ENCODE measurements at places on chromosomes 6 and 20.

DNA sequence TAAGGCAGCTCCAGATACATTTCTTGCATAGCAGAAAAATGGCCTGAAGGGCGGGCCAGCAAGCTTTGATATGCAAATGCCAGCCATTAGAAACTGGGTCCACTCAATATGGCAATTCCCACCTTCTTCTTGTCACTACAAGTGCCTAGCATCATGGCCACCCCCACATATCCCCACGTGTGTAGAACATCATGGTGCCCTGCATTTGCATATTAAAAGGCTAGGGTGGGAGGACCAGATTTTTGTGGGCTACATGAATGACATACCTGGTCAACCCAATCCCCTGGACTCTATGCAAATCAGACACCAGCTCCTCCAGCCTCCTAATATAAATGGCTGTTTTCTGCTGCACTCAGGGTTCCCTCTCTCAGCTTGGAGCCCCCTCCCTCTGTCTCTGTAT, 31.7 kb downstream of the PLN start:
- DNase-seq: no peak

- DNase-seq: no peak
These were observed 26.1 kb upstream of the DSP start for GRCh38 chr6:7515363-7515762.

- DNase-seq: no peak
These were observed 30.6 kb downstream of the ADGRF4 start for GRCh38 chr6:47729019-47729418.

DNA sequence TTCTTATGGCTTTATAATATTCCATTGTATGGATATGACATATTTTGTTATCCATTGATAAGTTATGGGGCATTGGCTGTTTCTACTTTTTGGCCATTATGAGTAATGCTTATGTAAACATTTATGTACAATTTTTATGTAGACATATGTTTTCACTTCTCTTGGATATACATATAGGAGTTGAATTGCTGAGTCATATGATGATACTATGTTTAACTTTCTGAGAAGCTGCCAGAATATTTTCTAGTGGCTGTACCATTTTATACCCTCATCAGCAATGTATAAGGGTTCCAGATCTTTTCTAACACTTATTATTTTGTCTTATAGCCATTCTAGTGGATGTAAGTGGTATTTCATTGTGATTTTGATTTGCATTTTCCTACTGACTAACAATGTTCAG, 23.1 kb downstream of the OTOR start:
- no peak for DNase-seq

DNA sequence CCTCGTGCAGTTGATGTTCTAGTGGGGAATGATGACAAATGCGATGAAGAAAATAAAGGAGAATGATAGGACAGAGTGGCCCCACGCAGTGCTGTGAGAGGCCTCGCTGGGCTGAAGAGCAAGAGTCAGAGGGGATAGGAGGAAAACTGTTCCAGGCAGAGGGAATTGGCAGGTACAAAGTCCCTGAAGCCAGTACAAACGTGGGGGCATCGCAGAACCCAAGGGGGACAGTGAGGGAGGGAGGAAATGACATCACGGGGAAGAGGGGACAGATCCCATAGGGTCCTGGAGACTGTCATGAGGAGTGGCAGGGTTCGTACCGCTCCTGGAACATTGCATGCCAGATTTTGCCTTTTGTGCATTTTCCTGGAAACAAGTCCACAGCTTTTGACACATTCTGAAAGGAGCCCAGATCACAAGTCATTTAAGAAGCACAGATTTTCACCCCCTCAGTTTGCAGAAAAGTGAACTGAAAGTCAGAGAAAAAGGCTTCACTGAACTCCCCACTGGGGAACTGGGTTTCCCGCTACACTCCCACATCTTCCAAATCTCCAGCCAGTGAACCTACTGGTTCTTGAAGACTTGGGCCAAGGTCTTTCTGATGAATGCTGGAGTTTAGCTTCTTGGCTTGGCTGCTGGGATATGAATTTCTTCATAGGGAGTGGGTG, 77.0 kb downstream of the SULF2 start:
- no peak for DNase-seq

GRCh38 chr20:36644706-36645095, 1.3 kb downstream of the SLA2 start:
- DNase-seq: no peak

- no peak for DNase-seq
These were observed 2.4 kb downstream of the KIF13A start for GRCh38 chr6:17984812-17985670.

DNA sequence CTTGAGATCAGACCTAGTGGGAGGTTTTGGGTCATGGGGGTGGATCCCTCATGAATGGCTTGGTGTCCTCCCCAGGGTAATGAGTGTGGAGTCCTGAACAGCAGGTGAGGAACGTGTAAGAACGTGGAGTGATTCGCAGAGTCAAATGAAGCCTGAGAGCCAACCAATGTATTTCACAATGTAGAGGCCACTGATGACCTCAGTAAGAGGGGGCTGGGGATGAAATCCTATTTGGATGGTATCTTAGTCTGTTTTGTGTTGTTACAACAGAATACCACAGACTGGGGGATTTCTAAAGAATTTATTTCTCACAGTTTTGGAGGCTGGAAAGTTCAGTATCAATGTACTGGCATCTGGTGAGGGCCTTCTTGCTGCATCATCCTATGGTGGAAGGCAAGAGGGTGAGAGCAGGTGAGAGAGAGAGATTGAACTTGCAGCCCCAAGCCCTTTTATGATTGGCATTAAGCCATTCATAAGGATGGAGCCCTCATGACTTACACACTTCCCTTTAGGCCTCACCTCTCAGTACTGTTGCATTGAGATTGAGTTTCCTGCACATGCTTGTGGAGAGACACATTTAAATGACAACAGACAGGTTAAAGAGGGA, 47.3 kb upstream of the HIVEP1 start:
- no peak for DNase-seq

GRCh38 chr20:60502881-60503280, 544.7 kb downstream of the CDH26 start:
- no peak for DNase-seq

DNA sequence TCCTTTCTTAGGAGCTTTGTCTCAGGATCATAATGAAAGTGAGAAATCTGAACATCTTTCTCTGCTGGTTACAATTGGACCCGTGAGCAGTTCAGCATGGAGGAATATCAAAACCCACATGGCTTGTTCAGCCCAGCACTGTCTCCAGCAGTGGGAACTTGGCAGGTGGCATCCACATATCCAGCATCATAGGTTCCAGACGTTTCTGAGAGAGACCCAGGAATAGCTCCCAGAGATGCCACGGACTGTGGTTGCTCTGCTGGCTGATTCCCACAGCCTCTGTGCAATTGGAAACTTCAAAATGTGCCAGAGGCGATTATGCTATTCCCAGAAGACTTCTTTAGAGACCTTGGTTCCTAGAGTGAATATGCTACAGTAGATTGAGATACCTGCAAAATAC, 76.4 kb downstream of the PHACTR2 start:
- DNase-seq: no peak

DNA sequence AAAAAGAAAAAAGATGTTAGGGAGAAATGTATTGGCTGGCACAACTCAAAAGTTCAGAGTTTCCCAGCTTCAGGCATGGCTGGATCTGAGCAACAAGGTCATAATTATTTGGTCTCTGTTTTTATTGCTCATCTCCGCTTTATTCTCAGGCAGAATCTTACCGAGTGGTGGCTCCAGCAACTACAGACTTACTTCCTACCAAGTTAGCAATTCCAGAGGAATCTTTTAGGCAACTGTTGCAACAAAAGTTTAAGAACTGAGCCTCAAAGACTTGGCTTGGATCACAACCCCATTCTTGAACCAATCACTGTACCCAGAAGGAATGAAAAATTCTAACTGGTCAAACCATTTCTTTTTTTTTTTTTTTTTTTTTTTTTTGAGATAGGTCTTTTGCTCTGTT, 35.5 kb upstream of the NCOA3 start:
- no peak for DNase-seq

DNA sequence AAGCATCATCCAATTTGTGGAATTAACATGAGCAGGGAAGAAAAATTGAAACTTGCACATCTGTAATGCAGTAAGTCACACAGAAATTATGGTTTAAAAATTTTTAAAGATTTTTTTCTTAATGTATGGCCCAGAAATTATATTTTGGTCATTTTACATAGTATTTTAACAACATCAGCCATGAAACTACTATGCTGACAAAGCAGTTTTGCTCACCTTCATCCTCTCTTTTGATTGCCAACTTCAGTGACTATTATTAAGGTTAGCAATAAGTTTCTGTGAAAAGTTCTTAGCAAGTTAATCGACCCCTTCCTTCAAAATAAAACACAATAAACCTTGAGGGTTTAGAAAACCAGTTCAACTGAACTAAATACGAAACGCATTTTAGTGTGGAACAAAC, 1347.0 kb downstream of the EPHA7 start:
- no peak for DNase-seq

DNA sequence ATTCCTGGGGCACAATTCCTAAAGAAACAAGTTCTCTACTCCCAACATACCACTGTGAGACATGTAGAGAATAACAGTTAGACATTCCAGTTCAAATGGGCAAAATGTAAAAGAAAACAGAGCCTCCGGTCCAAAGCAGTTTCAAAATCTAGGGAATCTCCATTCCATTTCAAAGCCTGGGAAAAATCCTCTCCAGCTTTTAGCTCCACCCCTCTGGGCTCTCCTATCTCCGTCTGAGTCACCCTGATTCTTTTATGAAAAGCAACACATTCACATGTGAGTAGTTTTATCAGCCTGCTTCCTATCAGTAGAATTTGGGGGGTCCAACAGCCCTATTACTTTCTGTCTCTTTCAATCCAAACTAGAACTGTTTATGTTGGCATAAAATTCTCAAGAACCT, 3.7 kb downstream of the CSNK2A1 start:
- no peak for DNase-seq

GRCh38 chr6:20741490-20741889, 207.2 kb downstream of the CDKAL1 start:
- no peak for DNase-seq

DNA sequence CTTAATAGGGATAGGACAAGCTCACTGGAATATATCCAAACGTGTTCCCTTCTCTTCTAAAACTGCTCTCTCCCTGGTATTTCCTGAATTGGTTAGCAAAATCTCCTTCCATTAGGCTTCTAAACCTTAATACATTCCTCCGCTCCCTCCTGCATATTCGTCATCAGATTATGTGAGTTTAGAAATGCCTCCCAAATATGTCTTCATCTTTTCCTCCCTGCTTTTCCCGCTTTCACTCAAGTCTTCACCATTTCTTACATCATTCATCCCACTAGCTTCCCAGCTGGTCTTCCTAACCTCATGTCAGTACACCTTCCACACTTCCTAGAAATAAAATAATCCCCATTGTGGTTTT, 26.9 kb downstream of the SLC22A16 start:
- DNase-seq: no peak

- no peak for DNase-seq
These were observed 2.5 kb downstream of the LY6G6D start for GRCh38 chr6:31717499-31718222.

DNA sequence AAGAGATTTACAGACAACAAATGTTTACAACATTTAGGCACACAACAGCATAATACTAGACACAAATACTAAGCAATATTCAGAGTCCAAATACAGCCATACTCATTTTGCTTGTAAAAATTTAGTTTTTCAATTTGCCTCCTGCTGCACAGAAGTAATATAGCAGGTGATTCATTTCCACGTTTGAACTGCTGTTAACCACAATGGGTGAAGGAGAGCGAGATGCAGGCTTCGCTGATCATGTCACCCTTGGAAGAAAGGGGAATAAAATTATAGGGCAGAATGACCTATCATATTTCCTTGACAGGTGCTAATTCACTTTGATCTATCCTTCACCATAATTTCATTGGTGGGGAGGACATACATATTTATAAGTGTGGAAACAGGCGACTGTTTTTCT, 643.8 kb upstream of the AGPAT4 start:
- DNase-seq: no peak

- no peak for DNase-seq
These were observed 286.4 kb downstream of the HACE1 start for GRCh38 chr6:104573350-104573749.

GRCh38 chr6:111013144-111013915, 31.5 kb downstream of the RPF2 start:
- DNase-seq: no peak

DNA sequence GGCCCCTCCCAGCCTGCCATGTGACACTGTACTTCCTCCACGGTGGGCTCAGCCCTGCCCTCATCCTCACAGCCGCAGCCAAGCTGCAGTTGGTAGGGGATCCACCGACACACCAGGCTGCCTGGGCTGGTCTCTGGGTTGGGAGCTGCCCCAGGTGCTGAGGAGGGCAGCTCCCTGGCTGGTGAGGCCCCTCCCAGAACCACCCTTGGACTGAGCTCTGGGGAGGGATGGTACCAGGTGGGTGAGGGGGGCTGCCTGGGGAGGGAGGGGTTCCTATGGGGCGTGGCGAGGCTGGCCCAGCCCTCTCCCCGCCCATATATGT, 185 bp upstream of the TNFRSF6B start:
- DNase-seq: peak; percentile 66

GRCh38 chr6:110625883-110626282, 149.5 kb upstream of the SLC22A16 start:
- DNase-seq: no peak

DNA sequence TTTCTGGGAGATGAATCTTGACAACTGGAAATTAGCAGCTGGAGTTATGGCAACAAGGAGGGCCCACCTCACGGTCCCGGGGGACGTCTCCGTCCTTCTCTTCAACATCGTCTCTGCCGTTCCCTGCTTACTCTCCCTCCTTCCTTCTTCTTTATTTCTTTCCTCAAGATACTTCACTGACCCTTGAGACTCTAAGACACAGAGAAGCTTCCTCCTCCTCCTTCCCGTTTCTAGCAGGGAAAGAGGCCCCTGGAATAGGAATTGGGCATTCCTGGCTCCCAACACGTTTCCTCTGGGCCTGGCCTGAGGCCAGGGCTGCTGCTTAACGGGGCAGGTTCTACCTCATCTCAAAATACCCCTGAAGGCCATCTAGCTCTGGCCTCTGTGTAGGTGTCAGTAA, 189.9 kb upstream of the GMDS start:
- no peak for DNase-seq

DNA sequence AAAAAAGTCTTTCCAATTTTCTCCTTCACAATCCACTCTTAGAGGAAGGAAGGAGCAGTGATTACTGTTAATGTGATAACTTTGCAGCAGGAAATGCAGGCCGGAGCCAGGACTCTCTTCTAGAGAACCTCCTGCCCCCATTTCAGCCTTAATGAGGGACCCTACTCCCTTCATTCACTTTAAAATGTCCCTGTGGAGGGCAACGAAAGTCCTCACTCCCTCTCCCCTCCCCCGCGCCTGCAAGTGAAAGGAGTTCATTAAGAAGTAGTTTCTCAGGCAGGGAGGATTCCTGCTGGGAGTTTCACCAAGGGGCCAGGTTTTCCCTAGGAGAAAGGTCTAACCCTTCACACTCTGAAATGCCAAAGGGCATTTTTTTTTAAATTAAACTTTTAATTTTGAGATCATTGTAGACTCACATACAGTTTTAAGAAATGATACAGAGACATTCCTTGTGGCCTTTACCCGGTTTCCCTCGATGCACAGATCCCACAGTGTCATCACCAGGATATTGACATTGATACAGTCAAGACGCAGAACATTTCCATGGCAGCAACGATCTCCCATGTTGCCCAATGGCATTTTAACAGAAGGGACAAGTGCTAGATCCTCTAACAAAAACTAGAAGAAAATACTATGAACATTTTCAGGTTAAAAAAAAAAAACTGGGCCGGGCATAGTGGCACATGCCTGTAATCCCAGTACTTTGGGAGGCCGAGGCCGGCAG, 6.8 kb upstream of the COMMD7 start:
- DNase-seq: no peak

GRCh38 chr6:74368746-74369145, 672.7 kb downstream of the CD109 start:
- no peak for DNase-seq

GRCh38 chr20:44433751-44434538, 41.7 kb upstream of the TTPAL start:
- no peak for DNase-seq

Measured in thymus (tissue), 14 donors.